ENCODE measurements at places on chromosomes 3 and 15.

DNA sequence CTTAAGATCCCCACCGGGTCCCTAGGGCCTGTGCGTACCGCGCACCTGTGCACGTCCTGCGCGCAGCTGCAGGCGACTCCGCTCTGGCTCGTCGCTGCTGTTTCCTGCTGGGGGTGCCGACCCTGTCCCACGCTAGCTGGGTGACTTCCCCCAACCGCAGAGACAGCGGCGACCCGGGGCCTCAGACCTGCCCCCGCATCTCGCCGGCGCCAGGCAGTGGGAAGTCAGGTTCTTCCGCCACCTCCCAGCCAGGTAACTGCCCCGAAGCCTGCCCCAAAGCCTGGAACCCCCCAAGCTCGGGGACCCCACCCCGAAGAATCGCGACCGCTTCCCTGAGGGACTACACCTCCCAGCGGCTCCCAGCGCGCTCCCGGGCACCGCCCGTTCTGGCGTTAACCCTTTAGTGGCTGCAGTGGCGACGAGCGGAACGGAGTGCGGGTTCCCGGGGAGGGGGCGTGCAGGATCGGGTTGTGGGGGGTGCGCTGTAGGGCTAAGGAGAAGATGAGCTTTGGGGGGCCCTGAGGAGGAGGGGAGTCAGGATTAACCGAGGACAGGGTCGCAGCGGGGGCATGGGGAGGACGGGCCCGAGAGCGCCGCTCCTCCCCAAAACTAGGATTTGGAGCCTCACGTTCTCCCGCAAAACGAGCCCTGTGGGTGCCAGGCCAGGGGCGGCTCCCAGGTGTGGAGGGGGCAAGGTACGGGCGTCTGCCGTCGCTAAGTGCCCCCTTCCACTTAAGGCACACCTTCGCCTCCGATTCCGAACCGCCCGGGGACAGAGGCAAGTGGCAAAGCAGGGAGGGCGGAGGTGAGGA is 589 bp downstream of the NEIL1 start:
- DNase-seq, result peak; percentile 55

DNA sequence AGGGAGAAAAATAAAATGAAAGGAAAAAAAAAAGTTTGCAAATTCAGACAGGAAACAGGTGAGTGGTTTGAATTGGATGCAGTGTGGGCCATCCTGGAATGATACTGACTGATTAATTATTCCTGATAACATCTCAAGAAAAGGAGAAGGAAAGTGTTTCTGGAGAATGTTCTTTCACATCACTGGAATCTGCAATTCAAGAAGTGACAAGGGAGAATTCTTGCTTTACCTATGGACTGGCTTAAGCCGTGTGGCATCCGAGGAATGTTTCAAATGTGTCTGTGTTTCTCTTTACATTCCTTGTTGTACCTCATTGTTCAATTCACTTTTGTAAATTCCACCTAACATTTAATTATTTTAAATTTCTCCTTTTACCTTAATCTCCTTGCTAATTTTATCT is 465.0 kb downstream of the EPHB1 start:
- no peak for DNase-seq

DNA sequence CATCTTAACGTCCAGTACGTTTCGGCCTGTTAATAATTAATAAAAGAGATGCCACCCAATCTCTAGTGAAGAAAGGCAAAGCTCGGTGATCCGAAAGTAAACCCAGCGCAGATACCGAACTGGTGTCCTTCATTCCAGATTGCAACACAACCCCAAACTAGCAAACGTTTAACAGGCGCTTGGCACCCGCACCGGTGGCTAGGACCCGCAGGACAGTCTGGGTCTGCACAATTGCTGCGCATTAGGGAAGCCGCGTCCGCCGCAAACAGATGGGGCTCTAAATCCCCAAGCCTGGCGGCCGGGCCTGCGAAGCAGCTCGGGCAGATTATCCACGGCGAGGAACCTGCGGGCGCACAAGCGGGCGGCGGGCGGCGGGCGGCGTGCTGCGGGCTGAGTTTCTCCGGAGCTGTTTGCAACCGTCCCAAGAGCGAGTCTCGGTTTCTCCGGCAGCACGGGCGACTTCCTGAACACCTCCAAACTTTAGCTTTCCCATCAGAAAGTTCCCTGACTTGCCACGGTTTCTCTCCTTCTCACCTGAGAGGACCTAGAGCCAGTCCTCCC is 112.1 kb upstream of the ICE2 start:
- DNase-seq, result peak; percentile 54

- peak; percentile 12 for DNase-seq
These were observed 65.6 kb downstream of the SLC6A6 start for GRCh38 chr3:14467814-14468620.

- no peak for DNase-seq
These were observed 54.1 kb downstream of the DCAF1 start for GRCh38 chr3:51445544-51446280.

DNA sequence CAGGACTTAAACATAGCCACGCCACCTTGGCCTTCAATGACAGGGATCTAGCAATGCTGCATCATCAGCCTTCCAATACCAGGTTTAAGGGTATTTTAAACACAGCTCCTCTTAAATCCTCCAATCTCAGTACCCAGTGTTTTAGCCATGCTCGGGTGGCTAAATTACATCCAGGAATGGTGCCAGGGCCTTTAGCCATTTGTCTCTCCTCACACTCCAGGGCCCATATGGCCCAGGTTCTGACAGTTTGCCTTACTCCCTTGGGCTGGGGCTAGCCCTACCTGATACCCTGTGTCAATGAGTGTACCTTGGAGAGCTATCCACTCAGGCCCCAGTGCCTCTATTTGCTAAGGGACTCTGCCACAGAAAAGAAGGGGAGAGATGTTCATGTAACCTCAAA is 29.4 kb downstream of the ZNF589 start:
- DNase-seq, result no peak

DNA sequence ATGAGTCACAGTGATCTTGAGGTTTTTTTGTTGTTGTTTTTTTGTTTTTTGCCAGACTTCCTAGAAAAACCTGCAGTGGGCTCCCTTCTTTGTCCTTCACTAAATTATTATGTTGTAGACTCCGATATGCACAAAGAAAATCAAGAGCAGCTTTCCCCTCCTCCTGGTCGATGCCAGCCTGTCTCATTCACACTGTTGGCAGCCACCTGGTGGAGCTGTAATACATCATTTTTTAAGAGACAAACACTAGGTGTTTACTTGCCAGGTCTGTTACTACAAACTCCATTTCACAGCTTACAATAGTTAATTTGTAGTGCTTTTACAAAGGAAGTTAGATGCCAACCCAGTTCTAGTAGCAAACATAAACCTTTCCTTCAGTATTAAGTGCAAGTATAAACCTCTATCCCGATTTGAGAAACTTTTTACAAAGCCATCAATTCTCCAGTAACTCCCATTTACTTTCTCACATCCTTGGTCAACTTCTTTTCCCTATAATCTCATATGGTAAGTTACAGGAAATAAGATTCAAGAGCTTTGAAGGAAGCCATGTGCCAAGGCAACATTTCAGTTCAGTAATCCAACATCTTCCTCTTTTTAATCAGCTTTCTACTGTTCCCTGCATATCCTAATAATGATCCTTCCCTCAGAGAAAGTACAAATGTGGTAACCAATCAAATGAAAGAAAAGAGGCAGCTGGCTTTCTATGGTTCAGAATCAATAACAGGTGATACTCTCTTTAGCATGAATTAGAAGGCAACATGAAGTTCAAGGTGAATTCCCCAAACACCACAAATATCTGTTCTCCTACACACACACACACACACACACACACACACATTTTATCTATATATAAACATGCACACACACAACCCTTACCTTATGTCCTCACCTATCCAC is 14.0 kb downstream of the AAGAB start:
- no peak for DNase-seq

DNA sequence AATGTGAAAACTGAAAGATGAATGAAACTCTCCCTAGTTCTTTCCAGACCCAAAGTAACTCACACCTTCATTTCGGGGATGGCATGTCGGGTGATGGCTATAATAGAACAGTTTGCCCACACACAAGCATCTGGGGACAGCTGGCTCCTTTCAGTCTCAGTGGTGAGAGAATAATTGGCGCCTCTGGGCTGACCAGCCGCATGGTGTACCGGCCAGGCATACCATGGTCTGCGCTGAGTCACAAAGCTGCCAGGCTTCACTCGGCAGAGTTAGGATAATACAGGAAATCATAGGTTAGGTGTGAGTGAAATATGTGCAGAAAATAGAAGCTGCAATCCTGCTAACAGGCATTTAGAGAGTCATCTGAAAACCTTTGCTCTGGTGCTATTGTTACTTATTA is 80.4 kb upstream of the IGF1R start:
- DNase-seq, result no peak

GRCh38 chr15:39391230-39391629 is 189.6 kb upstream of the THBS1 start:
- DNase-seq, result no peak

DNA sequence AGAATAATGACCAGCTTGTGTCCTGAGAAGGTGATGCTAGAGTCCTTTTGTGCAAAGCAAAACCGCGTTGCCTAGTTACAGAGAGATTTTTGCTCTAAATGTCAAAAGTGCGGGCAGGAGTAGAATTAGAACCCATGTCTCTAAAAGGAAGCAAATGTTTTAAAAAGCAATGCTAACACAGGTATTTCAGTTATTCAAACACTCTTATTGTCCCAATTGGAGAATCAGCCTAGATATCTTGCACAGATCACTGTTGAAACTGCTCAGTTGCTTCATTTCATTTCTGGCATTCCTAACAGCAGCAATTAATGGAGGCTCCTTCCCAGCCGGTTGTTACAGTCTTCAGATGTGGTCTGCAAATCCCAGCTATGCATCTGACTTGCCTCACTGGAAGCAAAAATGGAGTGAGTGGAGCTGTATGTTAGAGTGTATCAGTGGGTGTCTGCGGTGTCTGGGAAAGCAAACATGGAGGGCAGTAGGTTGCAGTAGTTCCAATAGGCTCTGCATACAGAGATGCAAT is 55.6 kb upstream of the SEMA6D start:
- DNase-seq, result no peak

DNA sequence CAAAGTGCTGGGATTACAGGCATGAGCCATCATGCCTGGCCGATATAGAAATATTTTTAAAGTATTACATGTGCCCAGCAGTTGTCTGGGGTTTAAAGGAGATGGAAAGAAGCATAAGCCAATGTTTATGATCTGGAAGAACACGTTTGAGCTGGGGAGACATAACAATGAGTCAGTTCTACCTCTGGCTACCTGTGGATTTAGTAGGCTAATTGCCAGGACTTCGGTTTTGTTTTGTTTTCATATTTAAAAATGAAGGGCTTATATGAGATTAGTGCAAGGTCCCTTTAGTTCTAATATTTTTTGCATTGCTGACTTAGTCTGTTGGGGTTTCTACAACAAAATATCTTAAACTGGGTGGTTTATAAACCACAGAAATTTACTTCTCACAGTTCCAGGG is 22.9 kb upstream of the TNFSF10 start:
- DNase-seq, result no peak

DNA sequence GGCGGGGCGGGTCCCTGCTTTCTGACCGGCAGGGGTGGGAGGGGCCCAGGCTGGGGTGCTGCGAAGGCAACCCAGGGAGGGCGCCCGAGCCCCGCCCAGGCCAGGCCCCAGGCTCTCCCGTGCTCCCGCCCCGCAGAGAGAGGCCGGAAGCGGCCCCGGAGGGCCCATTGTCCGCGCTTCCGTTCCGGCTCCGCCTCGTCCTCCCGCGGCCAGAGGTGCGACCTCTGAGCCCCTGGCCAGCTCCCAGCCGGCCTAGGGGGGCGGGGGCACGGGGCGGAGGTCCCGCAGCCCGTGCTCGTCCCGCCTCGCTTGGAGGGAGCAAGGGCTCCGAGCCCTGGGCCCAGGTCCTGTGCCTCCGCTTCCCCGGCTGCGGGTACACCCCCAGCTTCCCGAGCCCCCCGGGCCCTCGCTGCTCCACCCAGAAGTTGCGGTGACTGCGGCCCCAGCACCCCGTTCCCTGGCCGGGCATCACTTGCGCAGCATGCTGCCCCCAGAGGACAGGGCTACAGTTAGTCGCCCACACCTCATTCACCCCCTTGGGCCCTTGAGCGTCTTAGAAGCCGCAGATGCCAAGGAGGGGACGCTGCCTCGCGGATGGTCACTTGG is 20.4 kb upstream of the PLXND1 start:
- DNase-seq, result peak; percentile 82

GRCh38 chr15:88649753-88650551 is 11.1 kb downstream of the ISG20 start:
- no peak for DNase-seq

GRCh38 chr3:3666664-3667063 is 132.6 kb upstream of the LRRN1 start:
- DNase-seq, result no peak

GRCh38 chr15:61697796-61698195 is 362.5 kb downstream of the VPS13C start:
- DNase-seq, result no peak

DNA sequence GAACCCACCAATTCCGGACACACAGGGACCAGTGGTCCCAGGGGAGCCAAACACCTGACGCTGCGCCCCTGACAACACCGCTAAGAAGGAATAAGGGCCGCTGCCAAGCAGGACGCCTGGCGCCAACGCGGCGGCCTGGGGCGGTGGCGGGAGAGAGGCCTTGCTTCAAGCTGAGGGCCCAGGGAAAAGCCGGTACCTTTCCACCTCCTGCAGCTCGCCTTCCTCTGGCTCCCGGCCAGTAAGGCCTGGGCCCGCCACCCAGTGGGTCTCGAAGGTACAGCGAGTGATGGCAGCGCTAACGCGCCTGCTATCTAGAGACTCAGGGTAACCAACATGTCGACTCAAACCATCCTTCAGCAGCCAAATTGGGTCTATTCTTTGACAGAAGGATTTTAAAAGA is 1074.1 kb downstream of the SI start:
- no peak for DNase-seq

GRCh38 chr3:194054540-194054939 is 81.4 kb upstream of the HES1 start:
- no peak for DNase-seq

GRCh38 chr3:30604558-30604957 is 1.8 kb upstream of the TGFBR2 start:
- no peak for DNase-seq

- no peak for DNase-seq
These were observed 136.5 kb downstream of the RORA start for GRCh38 chr15:61092361-61093157.

GRCh38 chr15:68557469-68558317 is 21.1 kb upstream of the CORO2B start:
- no peak for DNase-seq

DNA sequence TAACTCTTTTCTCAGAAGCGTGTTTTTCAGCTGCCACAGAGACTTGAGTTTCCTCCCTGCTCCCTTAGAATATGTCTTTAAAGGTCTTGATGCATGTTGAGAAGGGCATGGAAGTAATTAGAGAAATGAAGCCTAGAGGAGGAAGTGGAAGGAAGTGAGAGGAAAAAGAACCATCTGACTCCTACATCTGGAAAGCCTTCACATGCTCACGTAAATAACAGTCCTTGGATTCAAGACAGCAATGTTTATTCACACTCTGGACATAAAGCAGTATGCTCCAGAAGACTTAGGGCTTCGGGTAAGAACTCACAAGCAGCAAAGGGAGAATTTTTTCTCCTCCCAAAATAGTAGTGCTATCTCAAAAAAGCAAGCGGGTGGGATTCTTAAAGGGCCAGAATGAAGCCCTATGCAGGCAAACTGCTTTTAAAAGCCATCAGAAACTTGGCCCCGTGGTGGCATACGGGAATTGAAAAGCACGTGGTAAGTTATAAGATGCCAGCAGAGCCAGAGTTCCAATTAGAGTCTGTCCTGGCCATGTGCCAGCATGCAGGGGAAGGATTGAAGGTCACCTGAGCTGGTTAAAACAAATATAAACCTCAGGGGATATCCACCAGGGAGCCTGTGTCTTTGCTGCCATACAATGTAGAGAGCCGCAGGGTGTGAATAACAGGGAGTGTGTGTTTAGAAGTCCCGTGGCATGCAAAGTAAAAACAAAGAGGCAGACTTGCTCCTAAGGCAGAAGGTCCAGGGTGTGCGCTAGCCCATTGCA is 380.8 kb upstream of the NDN start:
- no peak for DNase-seq

All from stimulated activated CD4-positive, alpha-beta T cell treated with anti-CD3 and anti-CD28 coated beads, TNF-alpha, amount 100 ng/mL, for 24 hours (primary cell).